AML-193 (cell line): ENCODE measurements at places on chromosomes 5 and 9.

DNA sequence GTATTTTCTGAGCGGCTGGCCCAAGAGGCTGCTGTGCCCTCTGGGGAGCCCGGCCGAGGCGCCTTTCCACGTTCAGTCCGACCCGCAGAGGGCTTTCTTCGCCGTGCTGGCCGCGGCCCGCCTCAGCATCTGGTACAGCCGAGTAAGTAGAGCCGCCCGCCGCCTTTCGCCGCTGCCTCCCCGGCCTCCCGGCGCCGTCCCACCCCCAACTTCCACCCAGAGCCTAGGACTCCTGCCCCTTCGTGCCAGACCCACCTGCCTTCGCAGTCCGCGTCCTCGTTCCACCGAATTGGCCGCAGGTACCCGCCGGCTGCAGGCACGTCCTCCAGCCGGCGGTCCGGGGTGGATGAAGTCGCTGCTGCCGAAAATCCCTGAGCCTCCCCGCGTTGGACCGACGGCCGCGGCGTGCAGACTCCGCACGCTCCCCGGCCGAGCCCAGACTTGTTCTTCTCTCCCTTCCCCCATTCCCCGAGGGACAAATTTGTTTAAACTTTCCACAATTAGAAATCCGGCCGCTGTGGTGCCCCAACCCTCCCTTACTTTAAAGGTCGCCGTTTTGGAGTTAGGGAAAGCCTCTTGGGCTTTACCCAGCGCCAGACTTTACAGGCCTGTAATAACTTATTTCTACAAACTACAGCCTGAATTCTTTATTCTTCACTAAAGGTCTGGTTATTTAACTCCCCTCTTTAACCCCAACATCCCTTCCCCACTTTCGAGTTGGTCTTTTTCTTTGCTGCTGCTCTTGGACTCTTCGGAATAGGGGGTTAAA, 589 bp downstream of the RIC1 start:
- DNase-seq, result no peak

GRCh38 chr9:24434183-24434582, 111.5 kb downstream of the IZUMO3 start:
- no peak for DNase-seq

DNA sequence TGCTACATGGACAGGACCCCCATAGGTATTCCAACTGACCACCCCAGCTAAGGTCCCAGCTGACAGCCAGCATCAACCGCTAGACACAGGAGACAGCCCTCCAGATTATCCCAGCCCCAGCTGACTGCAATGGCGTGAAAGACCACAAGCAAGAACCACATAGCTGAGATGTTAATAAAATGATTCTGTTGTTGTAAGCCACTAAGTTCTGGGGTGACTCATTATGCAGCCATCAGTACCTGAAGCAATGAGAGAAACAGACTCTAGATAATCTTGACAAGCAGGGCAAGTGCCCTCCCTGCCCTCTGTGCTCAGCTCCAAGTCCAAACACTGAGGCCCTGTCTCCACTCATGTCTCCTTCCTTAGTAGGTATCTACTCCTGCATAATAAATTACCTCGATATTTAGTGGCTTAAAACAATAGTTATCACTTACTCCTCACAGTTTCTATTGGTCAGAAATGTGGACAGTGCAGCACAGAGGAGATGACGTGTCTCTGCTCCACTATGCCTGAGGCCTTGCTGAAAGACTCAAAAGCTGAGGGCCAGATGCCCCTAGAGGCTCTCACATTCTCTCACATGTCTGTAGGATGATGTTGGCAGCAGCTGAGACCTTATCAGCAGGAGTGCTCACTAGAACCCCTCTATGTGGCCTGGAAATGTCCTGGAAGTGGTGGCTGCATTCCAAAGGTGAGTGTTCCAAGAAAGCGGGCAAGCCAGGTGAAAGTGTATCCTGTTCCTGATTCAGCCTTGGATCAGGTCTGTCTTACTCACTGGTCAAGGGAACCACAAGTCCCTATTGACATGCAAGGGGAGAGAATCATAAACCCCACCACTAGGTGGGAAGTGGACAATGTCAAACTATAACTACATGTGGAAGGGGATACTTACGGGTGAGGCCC, 2.5 kb downstream of the MGAT1 start:
- no peak for DNase-seq

- DNase-seq, result no peak
Observed at GRCh38 chr9:96751815-96752214, 26.1 kb downstream of the ZNF510 start.

DNA sequence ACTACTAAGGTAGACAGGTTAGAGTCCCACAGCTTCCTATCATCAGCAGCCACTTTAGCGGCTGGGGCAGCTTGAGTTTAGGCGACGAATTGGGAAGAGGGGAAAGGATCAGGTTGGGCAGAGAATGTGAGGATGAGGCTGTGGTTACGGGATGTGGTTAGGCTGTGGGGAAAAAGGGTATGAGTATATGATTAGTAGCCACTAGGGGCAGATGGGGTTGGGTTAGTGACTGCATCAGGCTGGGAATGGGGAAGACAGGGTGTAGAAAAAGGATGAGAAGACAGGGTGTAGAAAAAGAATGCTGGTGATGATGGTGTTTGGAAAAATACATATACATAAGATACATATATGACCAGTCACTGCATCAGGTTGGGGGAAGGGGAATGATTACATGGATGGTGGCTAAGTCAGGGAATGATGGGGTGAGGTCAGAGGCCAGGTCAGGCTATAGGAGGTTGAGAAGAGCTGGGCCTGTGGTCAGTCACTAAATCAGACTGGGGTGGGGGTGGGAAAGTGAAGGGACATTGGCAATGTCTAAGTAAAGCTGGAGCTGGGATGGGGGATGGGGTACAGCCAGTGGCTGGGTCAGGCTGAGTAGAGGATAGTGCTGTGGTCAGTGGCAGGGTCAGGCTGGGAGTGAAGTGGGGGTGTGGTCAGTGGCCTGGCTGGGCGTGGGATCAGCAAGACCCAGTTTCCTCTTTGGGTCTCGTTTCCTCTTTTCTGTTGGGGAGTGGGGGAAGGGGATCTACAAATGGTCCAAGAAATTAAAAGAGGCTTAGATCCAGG, 2.1 kb downstream of the TLN1 start:
- DNase-seq, result peak; percentile 73

DNA sequence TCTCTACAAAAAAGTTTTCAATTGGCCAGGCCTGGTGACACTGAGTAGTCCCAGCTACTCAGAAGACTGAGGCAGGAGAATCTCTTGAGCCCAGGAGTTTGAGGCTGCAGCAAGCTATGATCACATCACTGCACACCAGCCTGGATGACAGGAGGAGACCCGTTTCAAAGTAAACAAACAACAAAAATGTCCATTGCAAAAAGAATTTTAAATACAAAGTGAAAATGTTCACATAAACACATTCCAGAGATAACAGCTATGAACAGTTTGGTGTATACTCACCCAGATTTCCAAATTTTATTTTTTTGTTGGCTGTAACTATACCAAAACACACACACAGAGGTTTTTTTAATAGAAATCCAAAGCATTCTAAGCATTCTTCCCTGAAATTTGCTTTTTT, 39.8 kb downstream of the ADRA1B start:
- no peak for DNase-seq

GRCh38 chr9:82208741-82209450, 220.3 kb downstream of the SPATA31D1 start:
- no peak for DNase-seq

- DNase-seq, result no peak
Observed at GRCh38 chr9:136852664-136853595, 784 bp downstream of the MAMDC4 start.

DNA sequence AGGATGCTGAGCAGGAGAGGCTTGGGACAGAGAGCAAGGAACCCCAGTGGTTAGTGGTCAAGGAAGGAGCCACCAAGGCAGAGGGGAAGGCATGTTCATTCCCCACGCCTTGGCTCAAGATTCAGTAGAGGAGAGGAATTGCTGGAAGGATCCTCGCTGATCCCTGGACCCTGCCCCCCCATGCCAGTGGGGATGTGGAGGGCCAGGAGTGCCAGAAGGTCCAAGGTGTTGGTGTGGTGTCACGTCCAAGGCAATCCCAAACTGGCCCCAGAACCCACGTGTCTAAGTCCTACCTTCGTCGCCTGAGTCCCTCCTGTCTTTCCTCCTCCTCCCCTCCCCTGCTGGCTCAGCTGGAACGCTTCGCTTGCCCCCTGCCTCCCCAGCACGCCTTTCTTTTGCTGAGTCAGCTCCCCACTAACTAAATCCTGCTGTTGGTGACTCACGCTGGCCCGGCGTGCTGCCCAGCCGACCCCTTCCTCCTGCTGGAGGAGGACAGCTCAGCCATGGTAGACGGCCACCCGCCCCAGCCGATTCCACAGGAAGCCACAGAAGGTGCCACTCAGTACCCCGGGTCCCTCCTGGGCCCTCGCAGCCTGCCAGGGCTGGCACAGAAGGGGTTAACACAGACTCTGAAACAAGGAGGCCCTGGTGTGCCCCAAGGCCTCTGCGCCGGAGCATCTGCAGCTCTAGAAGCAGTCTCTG, 37.6 kb upstream of the ORM1 start:
- no peak for DNase-seq

- no peak for DNase-seq
Observed at GRCh38 chr9:83322438-83322837, 215.8 kb downstream of the FRMD3 start.

DNA sequence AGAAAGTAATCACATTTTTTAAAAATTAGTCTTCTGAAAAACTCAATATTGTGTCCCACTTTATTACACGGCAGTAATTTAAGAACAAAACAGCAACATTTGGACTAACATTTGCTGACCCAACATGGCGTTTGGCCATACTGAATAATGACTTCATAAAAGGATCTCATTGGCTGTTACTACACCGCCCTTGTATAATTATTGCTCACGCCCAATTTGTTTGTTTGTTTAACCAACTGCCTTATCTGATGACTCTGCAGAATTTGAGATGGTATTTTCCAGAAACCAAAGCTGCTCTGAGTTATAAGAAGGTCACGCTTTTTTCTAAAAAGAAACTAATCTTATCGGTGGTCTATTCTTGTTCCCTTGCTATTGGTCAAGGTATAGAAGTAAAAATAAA, 200.2 kb upstream of the TARS1 start:
- no peak for DNase-seq

- DNase-seq, result no peak
Observed at GRCh38 chr5:178279026-178279722, 46.6 kb upstream of the PHYKPL start.

GRCh38 chr5:36418152-36418979, 116.7 kb upstream of the RANBP3L start:
- DNase-seq, result no peak

GRCh38 chr5:30765227-30765626, 428.3 kb upstream of the CDH6 start:
- no peak for DNase-seq

GRCh38 chr5:12951846-12952245, 992.6 kb downstream of the DNAH5 start:
- no peak for DNase-seq

DNA sequence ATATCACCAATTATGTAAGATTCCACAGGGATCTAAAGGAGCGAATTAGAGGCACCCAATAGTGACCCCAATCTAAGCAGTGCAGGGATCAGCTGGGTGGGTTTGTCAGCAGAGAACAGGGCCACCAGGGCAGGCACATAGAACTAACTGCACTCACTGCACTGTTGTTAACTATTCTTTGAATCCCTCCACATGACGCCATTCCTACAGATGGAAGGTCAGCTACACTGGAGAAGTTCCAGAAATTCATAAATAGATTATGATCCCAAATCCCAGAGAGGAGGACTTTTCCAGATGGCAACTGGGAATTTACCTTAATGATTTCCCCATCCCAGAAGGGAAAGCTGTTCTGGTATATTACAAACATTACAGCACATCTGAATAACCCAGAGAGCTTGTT, 84.2 kb downstream of the THBS4 start:
- DNase-seq, result no peak

GRCh38 chr9:123390337-123391135, 34.5 kb downstream of the CRB2 start:
- no peak for DNase-seq

GRCh38 chr5:82859451-82860140, 217.6 kb downstream of the TMEM167A start:
- no peak for DNase-seq

GRCh38 chr9:133009906-133010582, 20.8 kb upstream of the GTF3C5 start:
- no peak for DNase-seq

DNA sequence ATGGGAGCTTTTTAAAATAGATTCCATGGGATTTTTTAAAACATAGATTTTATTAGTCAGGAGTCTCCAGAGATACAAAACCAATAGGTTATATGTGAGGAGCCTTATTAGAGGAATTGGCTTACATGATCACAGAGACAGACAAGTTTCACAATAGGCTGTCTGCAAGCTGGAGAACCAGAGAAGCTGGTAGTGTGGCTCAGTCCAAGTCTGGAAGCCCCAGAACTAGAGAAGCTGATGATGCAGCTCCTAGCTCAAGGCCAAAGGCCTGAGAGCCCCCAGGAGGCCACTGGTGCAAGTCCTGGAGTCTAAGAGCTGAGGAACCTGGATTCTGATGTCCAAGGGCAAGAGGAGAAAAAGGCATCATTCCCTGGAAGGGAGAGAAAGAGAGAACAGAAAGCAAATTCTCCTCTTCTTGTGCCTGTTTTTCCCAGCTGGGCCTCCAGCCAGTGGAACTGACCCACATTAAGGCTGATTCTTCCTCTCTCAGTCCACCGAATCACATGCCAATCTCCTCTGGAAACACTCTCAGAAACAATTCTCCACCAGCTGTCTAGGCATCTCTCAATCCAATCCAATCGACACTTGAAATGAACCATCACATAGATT, 59.3 kb downstream of the AHRR start:
- peak; percentile 56 for DNase-seq

- no peak for DNase-seq
Observed at GRCh38 chr5:124230456-124230855, 516.0 kb downstream of the ZNF608 start.

DNA sequence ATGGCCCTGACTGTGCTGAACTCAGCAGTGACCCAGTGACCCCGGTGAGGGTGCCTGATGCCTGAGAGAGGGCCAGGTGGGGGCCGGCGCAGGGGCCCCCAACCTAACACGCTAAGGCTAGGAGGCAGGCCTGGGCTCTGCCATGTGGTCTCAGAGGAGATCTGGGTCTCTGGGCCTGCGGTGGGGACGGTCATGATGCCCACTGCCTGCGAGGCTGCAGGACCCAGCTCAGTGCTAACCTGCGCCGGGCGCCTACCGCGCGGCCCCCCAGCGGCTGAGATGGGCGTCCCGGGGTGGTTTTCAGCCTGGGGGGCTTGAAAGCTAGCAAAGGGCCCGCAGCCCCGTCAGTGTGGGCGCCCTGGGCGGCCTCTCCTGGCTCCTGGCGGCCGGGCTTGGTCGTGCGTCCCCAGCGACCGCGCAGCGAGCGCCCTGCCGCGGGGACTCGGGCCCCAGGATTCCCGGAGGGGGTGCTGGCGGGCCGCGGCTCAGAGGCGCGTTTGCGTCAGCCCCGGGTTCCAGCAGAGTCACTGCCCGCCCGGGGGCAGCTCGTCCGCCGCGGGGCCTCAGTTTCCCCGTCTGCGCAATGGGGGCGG, 2.5 kb downstream of the EGFL7 start:
- DNase-seq, result no peak

GRCh38 chr9:81266086-81266485, 423.3 kb downstream of the TLE1 start:
- no peak for DNase-seq

DNA sequence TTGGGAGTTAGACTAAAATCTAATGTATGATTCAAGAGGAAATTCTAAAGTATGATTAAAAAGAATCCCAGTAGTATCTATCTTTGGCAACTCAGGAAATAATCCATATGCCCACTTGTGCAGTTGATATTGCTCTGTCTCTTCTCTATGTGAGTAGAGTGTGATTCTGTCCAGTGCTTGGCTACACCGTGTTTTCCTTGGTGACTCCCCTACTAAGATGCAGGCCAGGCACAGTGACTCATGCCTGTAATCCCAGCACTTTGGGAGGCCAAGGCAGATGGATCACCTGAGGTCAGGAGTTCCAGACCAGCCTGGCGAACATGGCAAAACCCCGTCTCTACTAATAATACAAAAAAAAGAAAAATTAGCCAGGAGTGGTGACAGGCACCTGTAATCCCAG, 495.4 kb downstream of the MAT2B start:
- DNase-seq, result no peak
